Central memory CD4-positive, alpha-beta T cell (primary cell): ENCODE measurements at places on chromosomes 3 and 15.

DNA sequence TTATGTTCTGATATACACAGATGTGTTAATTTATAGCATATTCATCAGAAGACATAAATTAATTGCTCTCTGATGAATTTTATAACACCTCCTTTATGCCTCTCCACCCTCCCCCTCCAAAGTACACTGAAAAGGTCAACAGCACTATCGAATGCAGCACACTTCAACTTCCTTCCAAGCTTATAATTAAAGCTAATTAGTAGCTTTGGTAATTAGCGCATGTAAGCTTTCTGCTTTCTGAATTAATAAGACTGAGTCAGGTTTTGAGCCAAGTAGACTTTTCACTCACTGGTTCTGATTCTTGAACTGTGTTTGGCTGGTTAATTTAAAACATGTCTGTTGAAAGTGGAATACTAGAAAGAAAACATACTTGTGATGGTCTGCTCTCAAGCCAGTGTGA lies 760.8 kb upstream of the CFAP20DC start:
- DNase-seq = no peak

- DNase-seq = no peak
These were observed 9.1 kb upstream of the SNRPN start for GRCh38 chr15:24945711-24946110.

DNA sequence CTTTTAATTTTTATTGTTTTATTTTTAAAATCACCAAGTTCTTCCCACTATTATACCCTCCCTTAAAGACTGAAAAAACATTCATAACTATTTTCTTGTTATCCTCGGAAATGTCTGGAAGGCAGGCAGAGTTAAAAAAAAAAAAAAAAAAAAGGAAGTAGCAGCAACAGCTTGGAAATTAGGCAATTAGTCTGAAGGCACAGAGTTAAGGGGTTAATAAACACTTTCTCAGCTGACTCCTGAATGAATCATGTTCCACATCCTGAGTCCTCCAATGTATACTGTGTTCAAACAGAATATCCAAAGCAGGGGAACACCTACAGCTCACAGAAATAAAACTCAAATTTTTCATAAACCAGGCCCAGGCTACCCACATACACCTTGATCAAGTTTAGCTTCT lies 5.8 kb downstream of the HEXA start:
- DNase-seq = no peak

DNA sequence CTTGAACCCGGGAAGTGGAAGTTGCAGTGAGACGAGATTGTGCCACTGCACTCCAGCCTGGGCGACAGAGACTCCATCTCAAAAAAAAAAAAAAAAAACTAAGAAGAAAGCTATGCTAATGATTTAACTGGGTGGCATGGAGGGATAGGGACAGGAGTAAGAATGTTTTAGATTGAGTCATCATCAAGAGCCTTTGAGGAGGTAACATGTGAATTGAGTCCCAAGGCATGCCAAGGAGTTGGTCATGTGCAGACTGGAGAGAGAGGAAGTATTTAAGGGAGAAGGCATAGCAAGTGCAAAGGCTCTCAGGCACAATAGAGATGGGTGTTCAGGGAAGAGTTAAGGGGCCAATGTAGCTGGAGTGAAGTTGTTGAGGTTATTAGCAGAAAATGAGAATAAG lies 9.1 kb downstream of the BNC1 start:
- no peak for DNase-seq

- DNase-seq = no peak
These were observed 22.5 kb downstream of the CDCP1 start for GRCh38 chr3:45123581-45124269.

- no peak for DNase-seq
These were observed 79.3 kb downstream of the CHSY1 start for GRCh38 chr15:101172501-101173071.

- DNase-seq = no peak
These were observed 64.7 kb downstream of the OXSM start for GRCh38 chr3:25854635-25855034.

DNA sequence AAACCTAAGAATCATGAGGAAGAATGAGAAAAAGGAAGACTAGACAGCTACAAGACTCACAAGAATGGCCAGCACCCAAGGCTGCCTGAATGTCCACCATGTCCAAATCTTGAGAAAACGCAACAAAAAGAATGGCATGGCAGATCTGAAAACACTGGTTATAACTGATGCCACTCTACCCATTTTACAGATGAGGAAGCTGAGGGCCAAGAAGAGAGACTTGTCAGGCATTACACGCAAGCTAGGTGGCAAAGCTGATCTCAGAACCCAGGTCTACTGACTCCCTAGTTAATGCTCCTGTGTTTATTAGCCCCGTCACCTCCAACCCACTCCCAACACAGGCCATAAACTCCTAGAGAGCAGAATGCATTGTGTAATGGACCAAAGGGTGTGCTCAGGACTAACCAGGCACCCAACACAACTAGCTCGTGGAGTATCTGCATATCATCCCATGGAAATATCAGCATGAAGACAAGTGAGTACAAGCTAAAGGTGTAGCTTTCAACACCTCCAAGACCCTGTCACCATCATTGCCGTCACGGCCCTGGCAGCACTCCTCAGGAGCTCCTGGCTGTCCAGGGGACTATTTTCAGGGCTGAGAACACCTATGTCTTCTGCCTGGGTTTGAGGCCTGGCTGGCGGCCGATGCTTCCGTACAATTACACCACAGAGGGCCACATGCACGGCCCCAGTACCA lies 111.7 kb downstream of the XXYLT1 start:
- no peak for DNase-seq

GRCh38 chr15:56045068-56045748 lies 51.8 kb upstream of the NEDD4 start:
- no peak for DNase-seq

DNA sequence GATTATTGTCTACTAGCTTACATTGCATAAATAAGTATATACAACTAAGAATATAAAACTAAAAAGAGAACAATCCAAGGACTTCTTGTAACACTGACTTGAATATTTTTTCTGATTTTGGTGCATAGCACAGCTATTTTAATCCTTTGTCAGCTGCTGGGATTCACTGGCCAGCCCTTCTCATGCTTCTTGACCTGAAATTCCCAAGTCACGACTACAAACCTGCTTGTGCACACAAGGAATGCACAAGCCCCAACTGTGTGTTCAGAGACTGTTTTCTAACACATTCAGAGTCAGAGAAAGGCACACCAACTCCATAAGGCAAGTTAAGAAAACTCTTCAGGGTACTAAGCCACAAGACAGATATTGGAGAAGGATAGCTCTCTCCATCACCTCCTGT lies 80.9 kb downstream of the TNIK start:
- no peak for DNase-seq

DNA sequence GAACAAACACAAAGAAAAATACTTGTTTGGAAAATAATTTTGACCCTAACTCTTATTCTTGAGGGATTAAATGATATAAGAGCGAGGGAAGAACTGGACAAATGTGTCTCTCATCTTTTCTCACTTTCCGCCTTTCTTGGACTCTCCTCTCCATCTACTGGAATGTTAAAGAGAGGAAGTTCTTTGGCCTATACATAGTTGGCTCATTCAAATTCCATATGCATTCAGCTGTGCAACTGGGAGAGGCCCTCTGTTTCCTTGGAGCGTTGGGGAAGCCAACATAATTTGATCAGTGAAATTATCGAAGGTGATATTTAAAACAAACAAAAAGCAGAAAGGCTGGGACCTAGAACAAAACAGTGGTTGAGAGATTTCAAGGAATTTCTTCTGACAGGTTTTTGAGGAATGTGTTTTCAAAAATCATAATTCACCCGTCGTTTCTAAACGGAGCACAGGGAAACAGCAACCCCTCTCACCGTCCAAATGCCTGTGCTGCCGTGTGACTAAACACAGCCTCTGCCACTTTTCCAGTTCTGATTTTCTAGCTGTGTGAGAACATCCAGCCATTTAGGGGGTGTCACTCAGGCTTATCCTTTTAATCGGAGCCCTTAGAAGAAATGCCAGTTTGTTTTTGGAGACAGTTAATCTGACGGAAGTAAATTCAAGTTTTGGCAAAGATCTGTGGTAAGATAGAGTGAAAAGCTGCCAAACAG lies 489.9 kb downstream of the SOX2 start:
- DNase-seq = no peak

DNA sequence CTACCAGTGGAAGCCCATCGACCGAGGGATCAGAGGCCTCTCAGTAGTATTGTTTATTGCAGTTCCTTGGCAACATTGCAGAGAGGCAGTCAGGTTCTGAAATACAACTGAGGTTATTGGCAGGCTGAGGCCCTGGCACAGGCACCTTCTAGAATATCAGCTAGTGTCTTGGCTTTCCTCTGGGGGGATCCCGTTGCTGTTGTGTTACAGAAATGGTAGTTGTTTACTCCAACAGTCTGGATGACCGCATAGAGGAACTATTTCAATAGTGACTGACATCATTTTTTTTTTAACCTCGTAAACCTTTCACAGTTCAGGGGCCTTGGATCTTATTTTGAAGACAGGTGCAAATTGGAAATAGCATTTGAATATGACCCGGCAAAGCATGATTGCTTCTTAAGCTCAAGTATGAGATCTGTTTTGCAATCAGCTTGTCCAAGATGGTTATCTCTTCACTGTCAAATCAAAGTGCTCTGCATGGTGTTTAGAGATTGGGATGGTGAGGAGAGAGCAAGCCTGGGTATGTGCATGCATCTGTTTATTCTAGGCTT lies 63.9 kb downstream of the PGPEP1L start:
- no peak for DNase-seq

DNA sequence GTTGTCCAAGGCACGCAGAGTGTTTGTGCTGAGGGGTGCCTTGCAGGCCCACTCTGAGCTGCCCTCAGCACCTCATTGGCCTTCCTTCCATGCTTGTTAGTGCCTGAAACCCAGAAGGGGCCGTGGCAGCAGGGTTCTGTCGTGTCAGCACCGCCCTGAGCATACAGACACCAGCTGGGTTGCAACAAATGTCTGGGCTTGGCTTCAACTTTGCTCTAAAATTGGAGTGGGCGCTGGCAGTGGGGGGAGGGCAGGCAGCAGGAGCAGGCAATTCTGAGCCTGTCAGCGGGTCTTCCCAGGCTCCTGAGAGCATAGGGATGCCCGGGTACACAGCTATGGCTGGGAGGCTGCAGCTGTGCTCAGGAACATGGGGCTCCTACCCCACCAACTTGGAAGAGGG lies 464.3 kb downstream of the EPHA3 start:
- DNase-seq = no peak

GRCh38 chr15:62136911-62137865 lies 27.9 kb downstream of the C2CD4B start:
- DNase-seq = no peak

DNA sequence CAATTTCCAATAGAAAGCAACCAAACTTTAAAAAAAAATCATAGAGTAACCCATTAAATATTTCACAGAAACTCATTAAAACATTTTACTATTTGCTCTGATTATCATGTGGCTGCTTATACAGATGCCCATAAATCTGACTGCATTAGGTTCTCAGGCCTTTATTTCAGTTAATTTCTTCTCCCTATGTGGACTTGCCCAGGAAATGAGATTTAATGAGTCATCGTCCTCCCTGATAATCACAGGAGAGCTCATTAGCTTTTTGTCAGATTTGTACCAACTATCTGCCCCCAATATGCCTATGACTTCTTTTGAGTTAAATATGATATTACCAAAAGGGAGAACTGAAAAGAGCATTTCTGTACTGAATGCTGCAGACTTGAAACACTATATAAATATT lies 168.0 kb downstream of the FOXB1 start:
- no peak for DNase-seq

DNA sequence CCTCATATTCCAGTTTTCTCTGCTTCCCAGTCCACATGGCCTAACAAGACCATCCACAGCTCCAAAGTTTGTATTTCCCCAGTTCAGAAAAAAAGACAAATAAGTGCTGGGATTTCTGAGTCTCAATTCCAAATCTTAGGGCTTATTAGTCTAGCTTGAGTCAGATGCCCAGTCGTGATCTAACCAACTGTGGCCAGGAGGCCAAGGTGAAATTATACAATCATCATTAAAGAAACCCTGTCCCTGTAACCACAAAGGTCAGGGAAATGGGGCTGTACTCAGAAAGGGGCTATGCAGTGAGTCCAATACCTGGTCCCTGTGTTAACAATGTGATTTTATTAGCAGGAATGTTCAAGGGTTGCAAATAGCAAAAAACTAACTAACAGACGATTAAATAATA lies 40.5 kb upstream of the MITF start:
- DNase-seq = no peak

DNA sequence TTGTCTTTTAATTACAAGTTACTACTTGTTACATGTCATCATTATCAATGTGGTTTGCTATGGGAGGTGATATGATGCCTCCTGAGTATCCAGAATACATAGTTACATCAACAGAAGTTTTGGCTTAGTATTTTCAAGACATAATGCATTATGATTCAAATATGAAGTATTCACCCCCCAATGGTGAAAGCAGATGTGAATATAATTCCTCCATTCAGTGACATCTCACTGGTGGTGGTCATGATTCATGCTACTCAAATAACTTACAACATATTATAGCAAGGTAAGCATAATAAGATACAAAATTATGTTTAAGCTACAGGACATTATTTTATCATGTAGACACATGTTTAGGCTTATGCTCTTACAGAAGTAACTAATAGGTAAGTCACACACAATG lies 34.9 kb upstream of the TTBK2 start:
- no peak for DNase-seq

GRCh38 chr15:80028937-80029336 lies 30.5 kb upstream of the ZFAND6 start:
- no peak for DNase-seq

DNA sequence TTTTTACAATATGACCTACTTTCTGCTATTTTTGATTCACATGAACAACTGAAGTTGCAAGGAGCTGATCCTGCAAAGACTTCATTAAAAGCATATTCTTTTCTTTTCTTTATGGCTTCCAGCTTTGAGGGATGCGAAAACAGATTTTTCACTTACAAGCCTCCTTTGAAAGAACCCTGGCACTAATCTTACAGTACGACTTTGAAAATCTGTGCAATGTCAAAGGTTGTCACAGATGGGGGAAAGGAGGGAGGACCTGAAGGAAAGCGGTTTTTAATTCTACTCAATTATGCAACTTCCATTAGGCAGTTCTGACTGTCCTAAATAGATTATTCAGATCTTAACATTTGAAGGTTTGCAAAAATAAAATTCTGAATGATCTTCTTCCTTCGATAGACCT lies 130.5 kb downstream of the TNIK start:
- no peak for DNase-seq

GRCh38 chr3:127794402-127794801 lies 27.9 kb downstream of the MGLL start:
- DNase-seq = no peak
